Left kidney (tissue), 8 donors: ENCODE measurements at places on chromosomes 7 and 10. TPM values are rescaled to one million over a fixed set of nuclear protein-coding genes. Genes with fewer than 3 reads are reported as not detected.

The IFIT2 gene
- 8.3 TPM for polyA plus RNA-seq

The ETV1 gene
- 45.6 TPM for polyA plus RNA-seq

The NCF1 gene
- polyA plus RNA-seq: 1.2 TPM

The SAP25 gene
- polyA plus RNA-seq: 4.2 TPM

The SLC18A3 gene
- not detected for polyA plus RNA-seq

The NKX1-2 gene
- not detected for polyA plus RNA-seq

GRCh38 chr7:12244129-12244528 is 33.0 kb downstream of the TMEM106B start:
- no peak for DNase-seq

GRCh38 chr7:155198901-155199845 is 98.5 kb upstream of the INSIG1 start:
- DNase-seq: no peak

DNA sequence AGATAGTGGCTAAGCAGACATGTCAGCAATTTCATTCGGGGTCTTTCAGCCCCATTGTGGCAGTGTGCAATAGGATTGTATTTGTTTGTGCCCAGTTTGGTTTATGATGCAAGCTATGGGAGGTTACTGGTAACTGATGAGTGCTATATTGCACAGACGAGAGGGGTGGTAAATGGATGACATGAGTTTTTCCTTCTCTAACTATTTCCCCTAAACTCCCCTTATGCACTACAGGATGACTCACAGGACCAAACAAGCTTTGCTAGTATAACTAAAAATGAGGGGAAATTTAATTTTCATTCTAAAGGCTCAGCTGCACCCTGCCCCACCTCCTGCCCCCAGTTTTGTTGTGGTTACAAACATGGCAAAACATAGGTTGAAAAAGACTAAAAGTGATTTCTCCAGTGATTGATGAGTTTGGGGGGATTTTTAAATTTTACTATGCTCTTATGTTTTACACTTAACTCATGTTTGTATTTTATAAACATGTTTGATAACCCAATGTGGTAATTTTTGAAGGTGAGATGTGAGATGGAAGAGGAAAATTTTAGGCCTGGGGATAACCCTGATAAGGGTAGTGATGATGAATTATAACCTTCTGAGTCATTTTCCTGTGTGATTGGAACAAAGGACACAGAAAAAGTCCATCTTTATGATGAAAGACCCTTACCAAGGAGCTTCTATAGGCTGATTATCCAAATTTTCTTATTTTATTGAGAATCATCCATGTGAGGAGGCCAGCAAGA is 60.8 kb upstream of the NAMPT start:
- DNase-seq: no peak

- no peak for DNase-seq
Observed at GRCh38 chr10:68067029-68067428, 8.1 kb downstream of the HERC4 start.

- DNase-seq: no peak
Observed at GRCh38 chr7:68173513-68173912, 1176.9 kb downstream of the TYW1 start.

GRCh38 chr7:1085910-1086421 is 1.9 kb upstream of the GPER1 start:
- no peak for DNase-seq

DNA sequence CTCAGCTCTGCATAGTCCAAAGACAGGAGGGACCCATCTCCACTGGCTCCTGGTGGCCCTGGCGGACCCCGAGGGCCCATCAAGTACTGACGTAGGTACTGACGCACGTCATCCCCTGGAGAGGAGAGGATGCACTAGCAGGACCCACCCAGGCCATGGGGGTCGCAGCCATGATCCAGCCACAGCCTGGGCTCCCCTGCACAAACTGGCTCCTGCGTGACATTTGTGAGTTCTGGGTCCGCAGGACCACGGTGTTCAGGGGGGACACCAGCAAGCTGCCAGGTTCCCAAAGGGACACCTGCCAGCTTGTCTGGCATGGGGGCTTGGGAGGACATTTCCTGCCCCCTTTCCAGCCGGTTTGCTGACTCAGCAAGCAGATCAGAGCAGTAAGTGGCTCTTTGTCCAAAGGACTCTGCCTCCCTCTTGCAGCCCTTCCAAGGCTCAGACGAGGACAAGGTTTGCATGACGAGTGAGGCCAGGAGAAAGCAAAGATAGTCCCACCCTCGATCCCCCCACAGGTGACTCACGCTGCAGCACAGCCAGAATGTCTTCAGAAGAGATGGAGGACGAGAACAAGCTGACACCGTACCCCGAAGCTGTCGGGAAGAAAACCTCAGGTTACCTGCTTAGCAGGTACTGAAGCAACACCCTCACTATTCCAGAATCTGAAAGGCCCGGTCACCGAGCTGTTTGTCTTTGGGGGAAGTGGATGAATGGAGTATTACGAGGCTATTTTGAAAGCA is 49.0 kb downstream of the COL17A1 start:
- no peak for DNase-seq

DNA sequence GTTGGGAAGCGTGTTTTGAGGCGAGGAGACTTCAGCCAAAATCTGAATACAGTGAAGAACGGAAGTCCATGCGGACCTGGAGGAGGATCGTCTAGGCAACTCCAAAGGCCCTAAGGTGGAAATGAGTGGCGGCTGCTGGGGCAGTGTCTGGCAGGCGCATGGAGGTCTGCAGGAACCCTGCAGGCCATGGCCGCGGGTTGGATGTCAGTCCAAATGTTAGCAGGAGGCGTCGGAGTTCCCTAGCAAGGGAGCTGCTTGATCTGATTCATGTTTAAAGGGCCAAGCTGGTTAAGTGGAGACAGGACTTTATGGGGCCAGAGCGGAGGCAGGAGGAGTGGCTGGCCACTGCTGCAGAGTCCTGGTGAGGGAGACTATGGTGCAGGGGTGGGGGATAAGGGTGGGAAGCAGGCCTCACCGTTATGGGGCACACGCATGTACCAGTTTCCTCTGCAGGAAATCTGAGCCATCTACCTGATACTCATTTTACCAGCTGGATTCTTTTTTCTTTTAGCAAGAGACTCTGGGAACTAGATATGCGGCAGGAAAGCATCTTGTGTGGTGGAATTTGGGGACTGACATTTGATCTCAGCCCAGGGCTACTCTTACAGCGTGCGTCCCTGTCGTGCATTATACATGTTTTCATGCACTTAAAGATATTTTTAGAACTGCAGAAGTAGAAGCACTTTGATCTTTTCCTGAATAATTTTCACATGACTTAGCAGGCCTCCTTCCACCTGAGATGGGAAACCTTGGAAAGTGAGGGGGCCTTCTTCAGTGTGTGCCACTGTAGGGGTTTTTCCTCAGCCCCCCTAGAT is 6.6 kb upstream of the REPIN1 start:
- DNase-seq: no peak

- DNase-seq: no peak
Observed at GRCh38 chr10:95880704-95881103, 27.1 kb upstream of the CC2D2B start.

- no peak for DNase-seq
Observed at GRCh38 chr7:17402628-17403278, 104.3 kb downstream of the AHR start.
